ENCODE measurements at places on chromosomes 2 and 18. TPM values are rescaled to one million over a fixed set of nuclear protein-coding genes. Genes with fewer than 3 reads are reported as not detected.

- DNase-seq: no peak
These were observed 9.7 kb downstream of the E2F6 start for GRCh38 chr2:11456251-11456650.

DNA sequence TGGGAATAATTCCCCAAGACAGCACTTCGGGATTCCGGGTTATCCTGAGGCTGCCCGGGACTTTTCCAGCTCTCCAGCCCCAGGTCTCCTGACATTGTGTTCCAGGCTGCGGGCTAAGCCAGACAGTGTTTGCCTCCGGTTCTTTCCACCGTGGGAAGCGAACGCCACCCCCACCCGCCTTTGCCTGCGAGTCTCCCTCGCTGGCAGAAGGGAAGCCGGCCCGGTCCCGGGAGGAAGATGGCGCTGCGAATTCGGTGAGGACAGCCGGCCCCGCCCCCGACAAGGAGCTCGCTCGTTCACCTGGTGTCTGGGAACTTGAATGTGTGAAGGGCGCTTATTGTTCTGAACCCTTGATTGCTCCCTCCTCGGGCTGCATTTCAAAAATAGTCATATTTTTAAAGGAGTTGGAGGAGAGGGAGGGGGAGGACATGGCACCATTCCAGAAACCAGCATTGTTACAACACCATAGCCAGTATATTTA lies 2.9 kb downstream of the LRATD1 start:
- DNase-seq: no peak

DNA sequence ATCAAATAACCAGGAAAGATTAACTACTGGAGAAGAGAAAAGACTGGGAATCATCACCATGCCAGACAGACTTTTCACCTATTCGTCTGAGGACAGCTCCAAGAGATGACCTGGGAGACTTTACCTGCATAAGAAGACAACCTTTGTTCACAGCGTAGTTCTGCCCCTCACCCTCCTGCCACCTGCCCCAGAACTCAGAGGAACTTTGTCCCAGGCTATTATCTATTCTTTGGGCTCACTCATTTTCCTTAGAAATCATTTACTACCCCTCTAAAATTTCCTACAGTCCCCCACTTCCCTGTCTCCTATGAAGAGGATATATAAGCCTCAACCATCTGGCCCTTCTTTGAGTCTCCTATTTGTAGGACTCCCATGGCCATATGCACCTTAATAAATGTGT lies 19.3 kb upstream of the COPS8 start:
- DNase-seq: no peak

GRCh38 chr2:70396612-70397011 lies 94.7 kb upstream of the FAM136A start:
- no peak for DNase-seq

- DNase-seq: no peak
These were observed 58.2 kb downstream of the SERPINB8 start for GRCh38 chr18:64027931-64028695.

- DNase-seq: no peak
These were observed 15.8 kb downstream of the ATG4B start for GRCh38 chr2:241653210-241653750.

DNA sequence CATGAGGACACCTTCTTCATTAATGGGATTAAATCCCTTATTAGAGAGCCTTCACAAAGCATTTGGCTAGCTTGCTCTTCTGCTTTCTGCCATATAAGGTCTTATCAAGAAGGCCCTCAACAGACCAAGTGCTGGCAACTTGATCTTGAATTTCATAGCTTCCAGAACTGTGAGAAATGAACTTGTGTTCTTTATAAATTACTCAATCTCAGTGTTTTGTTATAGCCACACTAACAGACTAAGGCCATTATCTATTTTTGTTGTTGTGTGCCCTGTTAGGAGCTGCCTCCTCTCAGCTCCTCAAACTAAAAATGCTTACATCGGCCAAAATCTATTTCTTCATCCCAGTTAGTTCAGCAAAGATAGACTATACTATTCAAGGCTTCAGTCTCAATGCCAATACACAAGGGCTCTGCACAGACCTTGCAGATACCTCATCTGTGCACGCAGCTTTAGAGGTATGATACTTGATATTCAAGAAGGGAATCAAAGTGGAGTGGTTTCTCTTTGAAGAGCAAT lies 182.9 kb downstream of the GPD2 start:
- DNase-seq: no peak

- no peak for DNase-seq
These were observed 18.2 kb upstream of the HMSD start for GRCh38 chr18:63930773-63931354.

GRCh38 chr2:142323206-142323605 lies 192.4 kb upstream of the LRP1B start:
- no peak for DNase-seq

- DNase-seq: no peak
These were observed 2.6 kb downstream of the GRHL1 start for GRCh38 chr2:9954136-9954535.

GRCh38 chr2:232516551-232516950 lies 3.6 kb upstream of the PRSS56 start:
- DNase-seq: no peak

DNA sequence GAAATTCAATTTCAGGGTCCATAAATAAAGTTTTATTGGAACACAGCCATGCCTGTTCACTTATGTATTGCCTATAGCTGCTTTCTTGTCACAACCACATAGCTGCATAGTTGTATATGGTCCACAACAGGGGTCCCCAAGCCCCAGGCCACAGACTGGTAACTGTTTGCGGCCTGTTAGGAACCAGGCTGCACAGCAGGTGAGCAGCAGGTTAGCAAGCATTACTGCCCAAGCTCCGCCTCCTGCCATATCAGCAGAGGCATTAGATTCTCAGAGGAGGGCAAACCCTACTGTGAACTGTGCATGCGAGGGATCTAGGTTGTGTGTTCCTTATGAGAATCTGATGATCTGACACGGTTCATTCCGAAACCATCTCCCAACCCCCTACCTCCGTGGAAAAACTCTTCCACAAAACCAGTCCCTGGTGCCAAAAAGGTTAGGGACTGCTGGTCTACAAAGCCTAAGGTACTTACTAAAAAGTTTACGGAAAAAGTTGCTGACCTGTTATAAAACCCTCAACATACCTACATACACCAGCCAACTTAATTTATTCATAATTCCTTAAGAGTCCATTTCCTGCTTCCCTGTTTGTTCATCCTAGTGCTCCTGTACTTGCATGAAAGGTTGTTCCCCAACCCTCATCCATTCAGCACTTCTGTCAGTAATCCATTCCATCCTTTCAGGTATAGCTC lies 40.1 kb downstream of the NDUFAF7 start:
- no peak for DNase-seq

- DNase-seq: no peak
These were observed 34.6 kb upstream of the DNER start for GRCh38 chr2:229748950-229749349.

GRCh38 chr2:156864325-156864724 lies 393.2 kb upstream of the GALNT5 start:
- no peak for DNase-seq

DNA sequence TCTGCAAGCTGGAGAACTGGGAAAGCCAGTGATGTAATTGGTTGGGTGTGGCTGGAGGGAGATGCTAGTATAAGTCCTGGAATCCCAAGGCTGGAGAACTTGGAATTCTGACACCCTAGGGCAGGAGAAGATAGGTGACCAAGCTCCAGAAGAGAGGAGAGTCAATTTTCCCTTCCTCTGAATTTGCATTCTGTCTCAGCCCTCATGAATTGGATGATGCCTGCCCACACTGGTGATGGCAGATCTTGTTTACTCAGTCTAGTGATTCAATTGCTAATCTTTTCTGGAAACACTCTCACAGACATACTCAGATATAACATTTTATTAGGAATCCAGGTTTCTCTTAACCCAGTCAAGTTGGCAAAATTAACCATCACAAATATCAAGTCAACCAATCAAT lies 287.2 kb downstream of the RDH14 start:
- DNase-seq: no peak

- DNase-seq: no peak
These were observed 41.4 kb downstream of the IL1R2 start for GRCh38 chr2:102033031-102033749.

DNA sequence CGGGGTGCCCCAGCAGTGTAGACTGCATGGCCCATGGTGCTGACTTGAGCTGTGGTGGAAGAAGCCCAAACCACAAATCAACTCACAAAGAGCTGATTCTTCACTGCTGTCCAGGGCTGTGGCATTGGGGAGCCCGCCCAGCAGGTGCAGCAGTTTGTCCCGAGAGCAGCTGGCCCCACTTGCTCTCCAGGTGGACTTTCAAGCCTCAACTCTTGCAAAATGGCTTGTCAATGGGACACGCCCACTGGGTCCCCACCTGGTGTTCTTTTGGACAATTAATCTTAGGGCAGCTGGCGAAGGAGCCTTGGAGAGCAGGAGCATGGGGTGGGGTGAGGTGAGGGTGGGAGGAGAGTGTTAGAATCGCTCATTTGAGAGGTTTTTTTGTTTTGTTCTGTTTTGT lies 117.9 kb downstream of the MYCN start:
- DNase-seq: no peak

- no peak for DNase-seq
These were observed 10.4 kb downstream of the TBR1 start for GRCh38 chr2:161426455-161426921.

DNA sequence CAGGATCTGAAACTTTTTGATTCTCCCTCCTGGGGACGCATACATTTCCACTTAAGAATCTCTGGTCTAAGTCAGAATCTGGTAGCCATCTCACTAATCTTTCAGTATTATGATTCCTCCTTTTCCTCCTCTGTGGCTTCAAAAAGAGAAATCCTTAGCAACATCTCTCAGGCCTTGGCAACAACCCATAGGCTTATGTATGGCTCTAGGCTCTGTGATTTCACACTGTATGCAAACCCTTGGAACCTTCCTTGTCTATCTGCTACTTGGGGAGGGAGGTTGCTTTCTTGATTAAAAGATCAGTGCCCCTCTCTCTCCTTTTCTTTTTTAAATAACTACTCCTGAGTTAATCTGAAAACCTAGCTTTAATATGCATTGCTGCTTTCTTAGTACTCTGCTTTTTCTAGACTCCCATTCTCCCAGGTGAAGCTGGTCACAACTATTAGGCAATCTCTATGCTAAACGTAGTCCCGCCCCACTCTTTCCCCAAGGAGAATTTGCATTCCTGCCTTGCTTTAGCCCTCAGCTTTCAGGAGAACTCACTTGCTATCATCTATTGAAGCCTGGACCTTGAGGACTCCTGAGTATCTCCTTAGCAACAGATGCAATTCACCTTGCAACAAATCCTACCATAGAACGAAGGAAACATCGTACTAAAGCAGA lies 72.2 kb upstream of the L3MBTL4 start:
- no peak for DNase-seq

DNA sequence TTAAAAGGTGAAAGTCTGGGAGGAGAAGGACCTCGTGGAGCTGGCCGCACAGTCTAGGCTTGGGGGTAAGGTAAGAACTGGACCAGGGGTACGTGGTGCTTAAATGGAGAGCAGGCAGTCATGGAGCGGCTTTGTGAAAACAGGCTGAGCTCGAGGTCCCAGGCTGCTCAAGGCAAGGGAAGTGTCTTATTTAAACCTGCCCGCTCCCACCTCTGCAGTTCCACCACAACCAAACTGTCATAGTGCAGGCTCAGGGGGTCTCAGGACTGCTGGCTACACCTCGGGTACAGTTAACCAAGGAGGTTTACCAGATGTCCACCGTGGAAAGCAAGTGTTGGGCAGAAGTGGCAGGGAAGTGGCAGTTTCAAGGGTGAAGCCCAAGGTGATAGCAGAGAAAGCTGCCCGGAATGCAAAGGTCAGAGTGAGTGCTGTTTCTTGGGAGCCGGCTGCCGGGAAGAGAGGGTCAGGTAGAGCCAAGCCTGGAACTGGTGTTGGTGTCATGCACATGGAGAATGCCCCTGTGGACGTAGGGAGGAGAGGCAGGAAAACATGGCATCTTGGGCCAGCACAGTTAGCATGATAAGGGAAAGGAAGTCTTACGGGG lies 203.3 kb downstream of the GBX2 start:
- no peak for DNase-seq

DNA sequence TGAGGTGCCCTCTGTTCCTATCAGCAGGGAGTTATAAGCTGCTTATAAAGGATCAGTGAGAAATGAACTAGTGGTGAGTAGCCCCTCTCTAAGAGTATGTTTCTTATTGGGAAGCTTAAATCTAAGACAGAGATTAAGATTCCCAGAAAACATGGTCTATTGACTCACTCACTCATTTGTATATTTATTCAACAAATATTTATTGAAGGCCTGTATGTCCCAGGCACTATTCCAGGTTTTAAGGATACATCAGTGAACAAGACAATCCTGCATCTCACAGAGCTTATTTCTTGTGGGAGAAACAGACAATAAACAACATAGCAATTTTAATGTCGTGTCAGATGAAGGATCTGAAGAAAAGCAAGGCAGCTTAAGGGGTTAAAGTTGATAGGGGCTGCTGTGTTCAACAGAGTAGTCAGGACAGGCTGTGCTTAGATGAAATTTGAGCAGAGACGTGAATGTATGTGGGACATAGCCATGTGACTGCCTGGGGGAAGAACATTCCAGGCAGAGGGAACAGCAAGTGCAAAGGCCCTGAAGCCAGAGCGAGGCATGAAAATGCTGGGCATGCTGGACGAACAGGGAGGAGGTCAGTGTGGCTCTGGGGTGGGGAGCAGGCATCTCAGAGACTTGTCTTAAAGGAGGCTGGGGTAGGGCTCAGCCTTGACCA lies 14.8 kb upstream of the PSD4 start:
- no peak for DNase-seq

DNA sequence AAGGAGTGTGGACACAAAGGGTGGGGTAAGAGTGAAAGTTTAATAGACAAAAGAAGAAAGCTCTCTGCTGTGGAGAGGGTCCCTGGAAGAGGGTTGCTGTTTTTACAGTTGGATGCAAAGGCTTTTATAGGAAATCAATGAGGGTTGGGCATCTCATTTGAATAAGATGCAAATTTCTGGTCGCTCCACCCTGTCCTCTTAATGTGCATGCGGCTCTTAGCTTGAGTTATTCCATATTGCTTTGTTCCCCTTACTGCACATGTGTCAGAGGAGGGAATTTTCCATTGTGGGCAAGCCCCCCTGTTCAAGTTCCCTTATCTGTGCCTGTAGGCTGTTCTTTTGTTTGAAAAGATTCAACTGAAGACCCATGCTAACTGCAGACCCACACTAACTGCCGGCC lies 326.5 kb downstream of the BCL11A start:
- no peak for DNase-seq

Gene ZNG1B
- total RNA-seq: 14.8 TPM

Gene C2orf78
- not detected for total RNA-seq

Gene AQP4
- total RNA-seq: not detected

Gene RAB10
- 297 TPM for total RNA-seq

Gene TUBA3E
- total RNA-seq: not detected

Gene CLIP4
- 50.5 TPM for total RNA-seq

Data from esophagus squamous epithelium (tissue), 5 donors.